NCI-H1436 treated with DMSO at 0.1 percent for 48 hours (cell line): ENCODE measurements at places on chromosomes 6 and 20.

- no peak for DNase-seq
Observed at GRCh38 chr20:38460040-38460623, 12.5 kb upstream of the RALGAPB start.

DNA sequence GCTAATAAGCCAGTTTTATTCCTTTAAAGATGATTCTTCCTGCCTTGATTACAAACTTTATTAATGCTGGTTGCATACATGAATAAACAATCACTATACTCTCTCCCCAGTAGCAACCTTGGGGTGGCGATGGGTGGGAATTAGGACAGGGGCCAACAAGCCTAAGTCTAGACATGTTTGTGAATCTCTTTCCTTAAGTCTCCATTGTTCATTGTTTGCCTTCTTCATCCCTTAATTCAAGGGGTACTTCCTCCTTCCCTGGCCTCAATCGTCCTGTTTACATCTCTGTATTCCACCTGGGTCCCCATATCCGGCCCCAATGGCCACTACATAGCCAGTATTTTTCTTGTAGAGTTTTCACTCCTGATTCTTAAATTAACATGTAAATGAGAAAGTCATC, 66.0 kb downstream of the ARHGAP18 start:
- no peak for DNase-seq

GRCh38 chr20:59289994-59290393, 10.4 kb upstream of the EDN3 start:
- DNase-seq = no peak

DNA sequence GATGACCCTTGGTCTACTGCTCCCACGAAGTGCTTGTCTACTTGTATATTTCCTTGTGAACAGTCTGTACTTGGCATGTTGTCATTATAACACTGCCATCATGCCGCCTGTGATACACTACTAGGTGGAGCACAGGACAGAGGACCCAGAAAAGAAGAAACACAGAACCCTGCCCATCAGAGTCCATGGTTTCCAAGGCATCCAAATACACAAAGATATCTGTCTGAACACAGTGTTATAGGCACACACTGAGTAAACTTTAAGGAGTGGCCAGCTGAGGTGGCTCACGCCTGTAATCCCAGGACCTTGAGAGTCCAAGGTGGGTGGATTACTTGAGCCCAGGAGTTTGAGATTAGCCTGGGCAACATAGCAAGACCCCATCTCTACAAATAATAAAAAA, 110.5 kb upstream of the SLC2A12 start:
- DNase-seq = no peak

- no peak for DNase-seq
Observed at GRCh38 chr6:90701146-90701781, 114.4 kb upstream of the MAP3K7 start.

GRCh38 chr6:105600336-105601260, 197.7 kb upstream of the PREP start:
- no peak for DNase-seq

GRCh38 chr20:24032400-24032898, 43.9 kb upstream of the GGTLC1 start:
- DNase-seq = no peak

GRCh38 chr6:90993770-90994169, 406.9 kb upstream of the MAP3K7 start:
- no peak for DNase-seq

DNA sequence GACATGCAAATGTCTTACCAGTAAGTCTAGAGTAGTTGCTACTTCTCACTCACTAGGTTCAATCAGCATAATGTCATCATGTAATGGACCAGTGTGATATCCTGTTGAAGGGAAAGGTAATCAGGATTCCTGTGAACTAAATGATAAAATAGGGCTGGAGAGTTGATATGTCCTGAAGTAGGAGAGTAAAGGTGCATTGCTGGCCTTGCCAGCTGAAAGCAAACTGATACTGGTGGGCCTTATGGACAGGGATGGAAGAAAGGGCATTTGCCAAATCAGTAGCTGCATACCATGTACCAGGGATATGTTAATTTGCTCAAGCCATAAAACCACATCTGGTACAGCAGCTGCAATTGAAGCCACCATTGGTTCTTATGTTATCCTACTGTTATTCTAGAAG, 37.5 kb upstream of the IYD start:
- DNase-seq = no peak

DNA sequence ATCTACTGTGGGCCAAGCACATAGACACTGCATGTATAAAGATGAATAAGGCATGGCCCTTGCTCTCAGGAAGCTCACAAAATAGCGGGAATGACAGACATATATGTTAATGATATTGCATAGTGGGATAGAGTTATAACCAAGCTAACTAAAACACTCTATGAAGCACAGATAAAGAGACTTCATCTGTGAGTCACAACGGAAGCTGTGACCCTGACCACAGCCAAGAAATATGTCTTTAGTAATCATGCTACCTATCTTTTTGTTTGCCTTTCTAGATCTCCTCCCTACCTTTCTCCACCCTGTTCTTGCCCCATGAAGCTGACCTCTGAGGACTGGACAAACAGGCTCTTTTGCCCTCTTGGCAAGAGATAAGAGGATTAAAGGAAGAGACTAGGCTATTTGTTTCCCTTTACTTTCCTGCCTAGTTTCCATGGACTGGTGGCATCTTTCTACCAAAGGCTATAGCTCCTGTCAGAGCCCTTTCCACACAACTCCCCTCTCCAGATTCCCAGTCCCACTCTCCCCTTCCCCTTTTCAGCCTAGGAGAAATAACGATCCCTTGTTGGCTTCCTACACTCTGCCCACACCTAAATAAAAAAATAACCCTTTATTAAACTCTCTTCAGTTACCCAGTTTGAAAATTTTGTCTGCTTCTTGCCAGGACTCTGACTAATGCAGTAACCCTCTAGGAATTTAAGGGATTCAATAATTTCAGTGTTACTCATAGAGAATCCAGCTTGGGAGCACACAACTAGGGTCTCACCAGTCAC, 504.9 kb upstream of the MARCKS start:
- no peak for DNase-seq

- DNase-seq = no peak
Observed at GRCh38 chr6:71294121-71294523, 5.5 kb downstream of the OGFRL1 start.

DNA sequence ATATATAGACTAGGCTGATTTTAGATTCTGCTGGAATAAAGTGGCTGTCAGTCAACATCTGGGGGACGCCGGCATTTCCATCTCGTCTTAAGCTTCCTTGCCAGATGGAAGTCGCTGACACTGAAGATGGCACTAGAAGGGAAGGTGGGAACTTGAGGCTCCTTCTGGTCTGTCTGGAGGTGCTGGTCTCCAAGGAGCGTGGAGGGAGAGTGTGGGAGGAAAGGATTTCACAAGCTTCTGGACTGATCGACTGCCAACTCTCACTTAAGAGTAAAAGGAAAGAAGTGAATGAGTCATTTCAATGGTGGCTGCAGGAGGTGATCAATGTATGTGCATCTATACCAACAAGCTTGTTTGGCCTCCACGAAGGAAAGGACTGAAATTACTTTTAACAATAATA, 40.4 kb downstream of the DUSP22 start:
- no peak for DNase-seq

DNA sequence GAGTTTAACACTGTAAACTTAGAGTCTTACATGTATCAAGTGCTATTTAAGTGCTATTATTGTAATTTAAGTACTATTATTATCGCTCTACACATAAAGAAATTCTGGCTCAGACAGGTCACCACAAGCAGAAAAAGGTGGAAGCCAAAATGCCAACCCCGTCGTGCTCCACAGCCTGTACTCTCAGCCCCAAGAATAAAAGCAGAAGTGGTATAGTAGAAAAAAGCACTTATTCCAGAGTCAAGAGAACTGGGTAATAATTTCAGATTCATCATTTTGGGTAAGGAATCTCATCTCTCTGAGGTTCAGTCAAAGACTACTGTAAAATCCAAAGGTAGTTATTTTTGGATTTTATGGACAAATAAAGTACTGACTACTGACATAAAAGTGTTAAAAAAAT, 943 bp downstream of the ZUP1 start:
- no peak for DNase-seq

DNA sequence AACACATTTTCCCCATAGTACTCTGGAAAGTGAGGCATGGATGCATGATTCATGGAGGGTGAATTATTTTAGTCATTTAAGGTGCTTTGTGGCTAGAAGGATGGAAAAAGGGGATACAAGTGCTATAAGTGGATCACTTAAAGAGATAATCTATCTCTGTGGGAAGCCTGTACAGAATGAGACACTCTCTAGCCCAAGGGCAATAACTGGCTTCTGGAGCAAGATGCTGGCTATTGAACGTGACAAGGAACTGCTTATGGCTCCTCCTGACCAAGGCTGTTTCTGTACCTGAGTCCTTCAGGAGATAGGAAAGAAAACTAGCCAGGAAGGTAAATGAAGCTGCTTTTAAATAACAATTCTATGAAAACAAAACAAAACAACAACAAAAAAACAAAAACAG, 590.7 kb downstream of the EYS start:
- no peak for DNase-seq

DNA sequence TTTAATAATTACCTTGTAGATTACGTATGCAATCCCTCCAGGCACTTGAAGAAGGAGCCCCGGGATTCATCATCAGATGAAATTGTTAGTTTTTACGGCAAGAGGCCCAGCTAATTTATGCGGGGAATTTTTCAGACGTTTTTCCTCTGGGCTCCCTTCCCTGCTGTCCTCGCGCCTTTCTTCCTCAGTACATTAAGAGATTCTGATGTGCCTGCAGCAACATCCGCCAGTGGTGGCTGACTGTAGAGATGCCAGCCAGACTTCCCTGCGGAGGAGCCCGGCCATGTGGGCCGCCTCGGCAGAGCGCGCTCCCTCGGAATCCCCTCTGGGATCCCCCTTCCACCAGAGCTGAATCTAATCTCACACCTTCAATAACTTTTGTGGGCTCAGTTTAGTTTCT, 46.4 kb upstream of the POU3F2 start:
- no peak for DNase-seq

GRCh38 chr6:167660424-167660823, 166.3 kb upstream of the AFDN start:
- no peak for DNase-seq

GRCh38 chr20:48761023-48761785, 66.6 kb downstream of the PREX1 start:
- no peak for DNase-seq

- DNase-seq = no peak
Observed at GRCh38 chr20:32982617-32983458, 21.4 kb downstream of the SUN5 start.

DNA sequence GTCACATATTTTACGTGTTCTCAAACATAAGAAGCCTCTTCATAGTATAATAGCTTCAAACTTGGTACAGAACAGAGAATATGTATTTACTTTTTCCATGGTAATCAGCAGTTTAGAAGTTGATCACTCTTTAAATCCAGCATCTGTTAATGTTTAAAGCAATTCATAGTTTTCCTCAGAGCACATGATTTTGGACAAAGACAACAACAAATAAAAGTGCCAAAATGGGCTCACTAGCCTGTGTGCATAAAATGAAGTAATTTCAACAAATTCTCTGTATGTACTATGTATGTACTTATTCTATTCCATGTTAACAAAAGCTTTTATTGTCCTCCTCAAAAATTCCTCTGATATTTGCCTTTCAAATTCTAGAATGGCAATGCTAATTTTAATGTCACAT, 38.1 kb upstream of the UST start:
- no peak for DNase-seq

- DNase-seq = no peak
Observed at GRCh38 chr6:67914419-67914818, 720.7 kb upstream of the ADGRB3 start.

DNA sequence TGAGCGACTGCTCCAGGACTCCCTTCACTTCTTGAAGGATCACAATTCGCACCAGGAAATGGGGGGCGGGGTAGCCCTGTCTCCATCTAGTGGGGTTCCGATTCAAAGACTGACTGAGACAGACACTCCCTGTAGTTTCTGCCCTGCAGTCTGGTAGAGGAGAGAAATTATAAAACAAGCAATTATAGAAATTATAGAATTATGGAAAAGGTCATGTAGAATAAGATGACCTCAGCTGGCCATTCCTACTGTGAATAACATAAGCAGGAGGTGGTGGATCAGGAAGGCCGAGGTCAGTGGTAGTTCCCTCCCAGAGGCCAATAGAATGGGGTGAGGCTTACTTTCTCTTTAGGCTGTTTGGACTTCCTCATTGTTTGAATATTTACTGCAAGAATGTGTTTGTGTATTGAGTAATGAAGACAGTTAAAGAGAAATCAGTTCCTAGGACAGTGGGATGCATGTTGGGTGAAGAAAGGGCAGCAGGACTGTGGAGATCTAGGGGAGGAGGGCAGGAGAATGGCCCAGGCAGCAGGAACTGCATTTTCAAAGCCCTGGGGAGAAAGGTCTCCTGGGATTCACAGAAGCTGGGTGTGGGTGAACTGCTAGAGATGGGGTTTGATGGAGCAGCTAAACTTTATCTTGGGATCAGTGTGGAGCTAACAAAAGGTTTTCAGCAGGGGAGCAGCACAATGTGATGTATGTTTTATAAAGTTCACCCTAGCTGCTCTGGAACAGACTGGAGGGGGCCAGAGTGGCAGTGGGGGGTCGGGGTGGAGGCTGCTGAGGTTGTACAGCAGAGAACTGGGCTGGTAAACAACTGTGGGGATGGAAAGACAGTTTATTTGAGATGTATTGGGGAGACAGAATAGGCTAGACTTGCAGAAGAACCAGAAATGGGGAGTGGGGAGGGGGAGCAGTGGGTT, 2.1 kb downstream of the ZNF341 start:
- DNase-seq = no peak

DNA sequence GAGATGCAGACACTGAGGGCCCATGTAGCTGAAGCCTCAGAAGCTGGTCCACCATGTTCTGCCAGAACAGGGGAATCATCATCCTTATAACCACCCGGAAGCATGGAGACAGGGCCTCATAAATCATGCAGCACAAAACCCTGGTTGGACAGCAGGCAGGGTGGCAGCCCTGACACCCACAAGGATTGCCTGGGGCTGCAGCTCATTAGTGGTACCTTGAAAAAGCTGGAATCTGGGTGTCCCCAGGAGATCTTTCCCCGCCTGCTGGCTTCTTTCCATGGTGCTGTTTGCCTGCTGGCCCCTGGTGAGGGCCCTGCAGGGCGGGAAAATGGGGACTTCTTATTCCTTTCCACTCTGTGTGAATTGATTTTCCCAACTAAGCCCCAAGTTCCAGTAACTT, 50.6 kb upstream of the GGTLC1 start:
- no peak for DNase-seq
